ENCODE measurements at places on chromosomes 16 and 17. TPM values are rescaled to one million over a fixed set of nuclear protein-coding genes. Genes with fewer than 3 reads are reported as not detected.

GRCh38 chr17:12074346-12074745, 53.7 kb downstream of the MAP2K4 start:
- no peaks in the 10 kb centered on the region for H3K27me3 ChIP-seq
- no peaks in the 10 kb centered on the region for H3K4me1 ChIP-seq
- H3K36me3 ChIP-seq = no peaks in the 10 kb centered on the region
- no peak overlapping the region for H3K27ac ChIP-seq
- no peak overlapping the region for H3K4me3 ChIP-seq

DNA sequence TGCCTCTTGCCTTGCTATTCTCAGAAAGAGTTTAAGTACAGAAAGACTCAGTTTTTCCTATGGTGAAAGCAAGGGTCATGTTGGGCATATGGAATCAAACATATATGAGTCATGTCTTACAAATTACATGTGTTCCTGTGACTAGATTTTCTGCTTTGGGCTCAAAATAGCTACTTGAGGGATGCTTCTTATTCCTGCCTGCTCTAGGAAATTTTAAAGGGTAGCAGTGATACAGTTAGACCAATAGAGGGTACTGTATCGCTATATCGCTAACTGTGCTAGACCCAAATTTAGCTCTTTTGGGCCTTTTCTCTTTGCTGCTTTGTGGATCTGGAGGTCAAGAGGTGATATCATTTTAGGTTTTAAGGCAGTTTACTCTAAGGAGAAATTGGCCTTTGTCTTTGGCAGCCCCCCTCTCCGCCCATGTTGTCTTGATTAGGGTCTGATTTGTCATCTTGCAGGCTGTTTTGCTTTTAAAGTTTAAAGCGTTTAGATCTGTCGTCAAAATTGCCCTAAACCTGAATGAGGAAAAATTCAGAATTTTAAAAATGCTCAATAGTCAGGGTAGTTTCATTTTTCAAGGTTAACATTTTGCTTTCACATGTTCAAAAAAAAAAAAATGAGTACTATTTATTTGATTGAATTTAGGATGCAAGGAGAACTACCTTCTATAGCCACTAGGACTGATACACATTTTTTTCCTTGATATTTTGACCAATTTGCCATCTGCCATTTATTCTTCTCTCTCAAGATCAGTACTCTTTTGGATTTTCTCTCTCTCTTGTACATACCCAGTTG, 8.8 kb downstream of the NFATC3 start:
- no peak overlapping the region for H3K4me3 ChIP-seq
- DNase-seq = no peak
- H3K36me3 ChIP-seq = no peaks in the 10 kb centered on the region
- no peak overlapping the region for H3K27ac ChIP-seq
- H3K27me3 ChIP-seq = no peaks in the 10 kb centered on the region
- peaks cover 4% of the 10 kb centered on the region for H3K4me1 ChIP-seq

DNA sequence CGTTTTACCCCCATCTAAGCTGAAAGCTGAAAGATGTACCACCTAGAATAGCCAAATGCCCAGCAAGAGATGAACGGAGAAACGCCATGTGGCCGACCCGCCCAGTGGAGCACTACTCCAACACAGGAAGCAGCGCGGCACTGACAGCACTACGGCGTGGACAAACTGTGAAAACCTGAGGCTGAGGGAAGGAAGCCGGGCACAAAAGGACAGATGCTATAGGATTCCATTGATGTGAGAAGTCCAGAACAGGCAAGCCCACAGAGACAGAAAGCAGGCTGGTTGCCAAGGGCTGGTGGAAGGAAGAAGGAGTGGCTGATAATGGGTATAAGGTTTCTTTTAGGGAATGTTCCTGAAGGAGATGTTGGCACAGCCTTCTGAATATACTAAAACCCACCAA, 29.4 kb upstream of the SLC38A8 start:
- no peak for DNase-seq
- H3K36me3 ChIP-seq = peaks cover 2% of the 10 kb centered on the region
- H3K27ac ChIP-seq = no peak overlapping the region

GRCh38 chr16:82063456-82064082, 28.5 kb downstream of the HSD17B2 start:
- H3K4me3 ChIP-seq = no peak overlapping the region
- H3K4me1 ChIP-seq = no peaks in the 10 kb centered on the region
- no peaks in the 10 kb centered on the region for H3K36me3 ChIP-seq
- no peaks in the 10 kb centered on the region for H3K27me3 ChIP-seq

DNA sequence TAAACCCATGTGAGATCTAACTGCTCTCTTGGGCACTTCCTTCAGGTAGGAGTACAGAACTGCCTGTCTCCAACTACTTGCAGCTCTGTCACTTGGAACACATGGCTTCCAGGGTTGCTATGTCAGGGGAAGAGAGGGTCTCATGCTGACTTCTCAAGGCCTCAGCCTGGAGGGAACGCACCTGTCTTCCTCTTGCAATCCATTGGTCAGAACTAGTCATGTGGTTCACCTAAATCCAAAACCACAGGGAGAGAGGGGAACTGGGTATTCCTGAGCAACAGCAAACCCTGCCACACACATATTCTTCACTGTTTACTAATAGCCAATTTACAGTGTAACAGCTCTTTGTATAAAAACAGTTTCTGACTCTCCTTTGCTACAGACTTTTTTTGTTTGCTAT, 206.1 kb downstream of the KCNJ2 start:
- H3K36me3 ChIP-seq = no peaks in the 10 kb centered on the region
- H3K4me3 ChIP-seq = no peak overlapping the region
- H3K27ac ChIP-seq = no peak overlapping the region
- DNase-seq = no peak

The CLEC3A gene
- 0.23 TPM for total RNA-seq

The SNX20 gene
- total RNA-seq = 0.10 TPM

The GSG1L gene
- 0.08 TPM for total RNA-seq

The SLC12A3 gene
- 0.15 TPM for total RNA-seq

The ABCC3 gene
- 128 TPM for total RNA-seq

The AGRP gene
- not detected for total RNA-seq
